Activated CD4-positive, alpha-beta T cell treated with anti-CD3 and anti-CD28 coated beads, Interleukin-2, amount 50 U/mL, for 4 hours (primary cell): ENCODE measurements at places on chromosomes 1 and 21.

DNA sequence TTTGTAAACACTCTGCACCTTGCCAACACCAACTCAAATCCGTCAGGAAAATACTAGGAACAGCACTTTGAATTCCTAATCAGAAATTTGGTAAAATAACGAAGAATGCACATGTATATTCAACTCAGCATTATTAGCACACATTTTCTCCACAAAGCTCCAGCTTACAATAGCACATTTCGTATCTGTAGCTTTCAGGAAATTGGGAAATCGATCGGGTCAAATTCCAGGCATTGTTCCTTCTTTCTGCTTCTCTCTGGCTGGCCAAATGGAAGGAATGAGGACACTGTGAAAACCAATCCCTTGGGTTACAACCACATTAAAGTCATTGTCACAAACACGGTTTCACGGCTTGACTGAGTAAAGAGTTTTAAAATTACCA is 58.6 kb downstream of the NPHP4 start:
- no peak for DNase-seq

GRCh38 chr1:6235296-6235677 is 477 bp downstream of the ICMT start:
- peak; percentile 22 for DNase-seq

- DNase-seq = no peak
Measured at GRCh38 chr21:43703035-43703880, 15.7 kb upstream of the PDXK start.

- peak; percentile 63 for DNase-seq
Measured at GRCh38 chr1:210373878-210374599, 45.3 kb downstream of the HHAT start.

GRCh38 chr1:60541831-60542532 is 468.4 kb upstream of the C1orf87 start:
- DNase-seq = no peak

GRCh38 chr1:33306653-33307493 is 14.0 kb downstream of the A3GALT2 start:
- DNase-seq = no peak

DNA sequence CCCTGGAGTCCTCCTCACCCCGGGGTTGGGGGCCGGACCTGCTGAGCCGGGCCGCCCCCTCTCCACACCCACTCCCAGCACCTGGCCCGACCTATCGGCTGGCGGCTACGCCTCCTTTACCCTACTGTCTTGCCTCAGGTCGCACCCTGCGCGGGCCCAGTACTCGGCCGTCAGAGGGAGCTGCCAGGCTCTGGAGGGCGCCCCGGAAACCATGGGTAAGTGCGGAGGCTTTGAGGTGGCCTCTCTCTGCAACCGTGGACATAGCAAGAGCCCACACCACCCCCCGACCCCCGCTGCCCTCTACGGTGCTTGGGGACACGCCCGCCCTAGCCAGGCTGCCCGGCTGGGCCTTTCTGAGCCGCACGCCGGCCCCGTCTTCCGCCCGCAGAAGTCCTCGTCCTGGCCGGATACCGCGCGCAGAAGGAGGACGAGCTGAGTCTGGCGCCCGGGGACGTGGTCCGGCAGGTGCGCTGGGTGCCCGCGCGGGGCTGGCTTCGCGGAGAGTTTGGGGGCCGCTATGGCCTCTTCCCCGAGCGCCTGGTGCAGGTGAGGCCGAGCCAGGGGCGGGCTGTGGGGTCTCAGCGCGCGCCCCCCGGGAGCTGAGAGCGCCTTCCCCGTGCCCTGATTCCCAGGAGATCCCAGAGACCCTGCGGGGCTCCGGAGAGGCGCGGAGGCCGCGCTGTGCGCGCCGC is at the start of gene SH3D21:
Gene SH3D21, plus strand, starts transcription at position 159 of the 692 bp plus-strand sequence. Its CDS starts 53 bp downstream, at position 212.
- peak; percentile 48 for DNase-seq
